ENCODE measurements at places on chromosomes 16 and 17. TPM values are rescaled to one million over a fixed set of nuclear protein-coding genes. Genes with fewer than 3 reads are reported as not detected.

The CETP gene
- not detected for polyA plus RNA-seq

The CFAP52 gene
- not detected for polyA plus RNA-seq

The MAPK8IP3 gene
- polyA plus RNA-seq, result 0.87 TPM

The ZNF213 gene
- 2.5 TPM for polyA plus RNA-seq

The SLC6A2 gene
- not detected for polyA plus RNA-seq

The EPX gene
- not detected for polyA plus RNA-seq

The BAIAP3 gene
- polyA plus RNA-seq, result 0.06 TPM

The TBC1D3K gene
- polyA plus RNA-seq, result not detected

The ADAM11 gene
- polyA plus RNA-seq, result 0.46 TPM

The PLA2G10 gene
- polyA plus RNA-seq, result not detected

The SDR42E1 gene
- 2.4 TPM for polyA plus RNA-seq

The SEPTIN1 gene
- 242 TPM for polyA plus RNA-seq

The KRTAP9-4 gene
- not detected for polyA plus RNA-seq

The SLC38A8 gene
- not detected for polyA plus RNA-seq

The CTNS gene
- 4.5 TPM for polyA plus RNA-seq

The CA5A gene
- polyA plus RNA-seq, result not detected

The MSLN gene
- polyA plus RNA-seq, result not detected

The TSPOAP1 gene
- polyA plus RNA-seq, result 0.43 TPM

The RNF157 gene
- 29.4 TPM for polyA plus RNA-seq

The ENO3 gene
- polyA plus RNA-seq, result 1.8 TPM

The CCL2 gene
- not detected for polyA plus RNA-seq
